ENCODE measurements at places on chromosomes 12 and 14.
A peak's percentile ranks its signal among the peaks of the same experiment; 100 is the strongest.

GRCh38 chr12:18752280-18752920 lies 14.5 kb downstream of the CAPZA3 start:
- DNase-seq = peak; percentile 44

DNA sequence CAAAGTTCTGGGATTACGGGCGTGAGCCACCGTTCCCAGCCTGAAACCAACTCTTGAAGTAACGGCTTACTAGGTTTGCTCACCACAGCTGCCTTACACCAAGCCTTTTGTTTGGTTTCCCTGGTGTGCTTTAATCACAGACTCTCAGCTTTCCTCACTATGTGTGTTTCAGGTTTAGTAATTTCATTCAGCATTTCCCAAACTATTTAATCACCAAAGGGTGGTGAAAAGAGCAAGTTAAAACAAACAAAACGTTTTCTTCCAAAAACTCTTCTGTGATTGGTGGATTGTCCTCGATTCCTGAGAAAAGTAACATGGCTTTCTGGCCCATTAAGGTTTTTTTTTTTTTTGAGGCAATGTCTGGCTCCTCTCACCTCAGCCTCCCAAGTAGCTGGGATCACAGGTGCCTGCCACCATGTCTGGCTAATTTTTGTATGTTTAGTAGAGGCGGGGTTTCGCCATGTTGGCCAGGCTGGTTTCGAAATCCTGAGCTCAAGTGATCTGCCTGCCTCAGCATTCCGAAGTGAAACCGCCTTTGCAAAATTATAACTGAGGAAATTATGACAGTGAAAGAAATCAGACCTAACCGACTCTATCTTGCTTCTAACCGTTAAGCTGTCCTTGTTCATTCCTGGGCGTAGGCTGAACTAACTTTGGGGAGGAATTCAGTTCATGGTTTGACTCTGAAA lies 1.5 kb upstream of the ZFYVE26 start:
- no peak for DNase-seq

DNA sequence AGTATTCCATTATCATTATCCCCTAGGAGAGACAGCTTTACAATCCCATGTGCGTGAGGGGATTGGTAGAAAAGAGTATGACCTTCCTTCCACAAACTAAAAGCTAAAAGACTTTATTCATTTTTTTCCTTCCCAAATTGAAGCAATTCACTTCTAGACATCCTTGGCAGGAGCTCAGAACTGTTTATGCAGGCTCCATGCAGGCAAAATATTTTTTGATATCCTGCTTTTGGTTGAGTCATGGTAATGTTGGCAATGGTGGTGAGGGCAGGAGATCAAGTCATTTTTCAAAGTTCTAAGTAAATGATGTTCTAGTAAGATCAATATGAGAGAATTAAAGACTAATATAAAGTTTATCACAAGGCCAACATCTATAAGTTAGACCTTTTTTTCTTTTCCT lies 1.3 kb upstream of the PLEKHG7 start:
- no peak for DNase-seq

- no peak for DNase-seq
Measured at GRCh38 chr14:100712490-100712889, 14.2 kb upstream of the DLK1 start.

DNA sequence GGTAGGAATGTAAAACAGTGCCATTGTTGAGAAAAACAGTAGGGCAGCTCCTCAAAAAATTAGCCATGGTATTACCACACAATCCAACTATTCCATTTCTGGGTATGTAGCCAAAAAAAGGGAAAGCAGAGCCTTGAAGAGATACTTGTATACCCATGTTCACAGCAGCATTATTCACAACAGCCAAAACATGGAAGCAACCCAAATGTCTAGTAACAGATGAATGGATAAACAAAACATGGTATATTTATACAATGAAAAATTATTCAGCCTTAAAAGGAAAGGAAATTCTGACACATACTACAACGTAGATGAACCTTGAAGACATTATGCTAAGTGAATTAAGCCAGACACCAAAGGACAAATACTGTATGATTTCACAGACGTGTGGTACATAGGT lies 67.6 kb upstream of the GNG2 start:
- DNase-seq = no peak

GRCh38 chr12:47778881-47779280 lies 5.8 kb downstream of the SLC48A1 start:
- peak; percentile 29 for DNase-seq

- DNase-seq = no peak
Measured at GRCh38 chr12:11580125-11580751, 69.2 kb upstream of the ETV6 start.

- no peak for DNase-seq
Measured at GRCh38 chr14:64688811-64689281, 15.4 kb upstream of the PLEKHG3 start.

- no peak for DNase-seq
Measured at GRCh38 chr12:82660541-82661325, 26.0 kb upstream of the TMTC2 start.

DNA sequence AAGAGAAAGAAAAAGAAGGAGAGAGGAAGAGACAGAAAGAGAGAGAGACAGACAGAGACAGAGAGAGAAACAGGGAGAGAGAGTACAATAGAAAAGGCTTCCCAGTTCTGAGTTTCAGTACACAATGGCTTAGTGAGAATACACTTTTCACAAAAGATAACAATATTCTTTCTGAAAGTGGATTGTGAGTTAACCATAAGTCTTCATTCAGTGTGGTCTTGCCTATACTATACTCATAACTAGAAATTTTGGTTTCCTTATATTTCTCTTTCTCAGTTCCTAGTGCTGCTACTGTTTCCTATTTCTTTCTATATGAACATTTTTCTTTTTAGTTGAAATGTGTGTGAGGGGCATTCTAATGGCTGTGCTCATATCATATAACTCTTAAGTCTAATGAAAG lies 9.3 kb downstream of the CD163L1 start:
- no peak for DNase-seq

GRCh38 chr14:92549859-92550230 lies 36.3 kb downstream of the RIN3 start:
- DNase-seq = peak; percentile 71

DNA sequence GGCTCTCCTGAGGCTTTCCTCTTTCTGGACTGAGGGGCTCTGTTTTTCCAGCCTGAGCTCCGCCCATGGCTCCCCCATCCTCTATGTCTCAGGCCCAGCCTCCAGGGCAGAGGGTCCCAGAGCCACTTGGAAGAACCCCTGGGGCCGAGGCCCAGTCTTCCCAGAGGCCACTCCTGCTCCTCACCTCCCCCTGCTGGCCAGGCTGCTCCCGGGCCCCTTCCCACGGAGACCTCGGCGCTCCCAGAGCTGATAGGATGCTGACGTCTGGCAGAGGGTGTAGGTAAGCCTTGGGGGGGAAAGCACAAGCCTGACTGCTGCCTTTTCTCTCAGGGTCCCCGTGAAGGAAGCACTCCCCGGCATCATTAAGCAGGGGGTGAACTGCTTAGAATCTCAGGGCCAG lies 51.4 kb downstream of the ERH start:
- peak; percentile 74 for DNase-seq

DNA sequence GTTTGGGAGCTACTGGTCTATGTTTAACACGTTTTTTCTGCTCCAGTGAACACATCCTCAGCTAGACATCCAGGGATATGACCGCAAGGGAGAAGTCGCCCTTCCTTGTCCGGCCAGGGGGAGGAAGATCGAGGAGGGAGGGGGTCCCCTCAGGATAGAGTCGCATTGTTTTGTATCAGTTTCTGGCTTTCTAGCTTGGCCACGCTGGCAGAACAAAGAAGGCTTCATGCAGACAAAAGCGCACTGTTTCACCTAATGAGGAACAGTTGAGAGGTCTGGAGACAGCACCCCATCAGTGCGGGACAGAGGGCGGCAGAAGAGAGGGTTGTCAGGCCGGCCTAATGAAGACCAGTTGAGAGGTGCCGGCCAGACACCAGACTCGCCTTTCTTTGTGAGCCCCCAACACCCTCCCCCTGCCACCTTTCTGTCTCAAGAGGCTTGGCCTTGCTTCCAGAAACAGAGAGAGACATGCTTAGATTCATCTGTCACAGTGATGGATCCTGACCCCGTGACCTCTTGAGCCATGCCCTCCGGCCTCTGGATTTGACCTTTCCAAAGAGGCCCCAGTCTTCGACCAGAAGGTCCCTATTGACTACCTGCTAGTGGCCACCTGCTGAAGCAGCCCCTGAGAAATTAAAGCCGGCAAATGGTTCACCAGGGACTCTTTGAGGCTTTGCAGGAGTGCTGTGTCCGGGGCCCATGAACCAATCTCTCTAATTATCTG lies 254.7 kb upstream of the TBX3 start:
- DNase-seq = no peak

DNA sequence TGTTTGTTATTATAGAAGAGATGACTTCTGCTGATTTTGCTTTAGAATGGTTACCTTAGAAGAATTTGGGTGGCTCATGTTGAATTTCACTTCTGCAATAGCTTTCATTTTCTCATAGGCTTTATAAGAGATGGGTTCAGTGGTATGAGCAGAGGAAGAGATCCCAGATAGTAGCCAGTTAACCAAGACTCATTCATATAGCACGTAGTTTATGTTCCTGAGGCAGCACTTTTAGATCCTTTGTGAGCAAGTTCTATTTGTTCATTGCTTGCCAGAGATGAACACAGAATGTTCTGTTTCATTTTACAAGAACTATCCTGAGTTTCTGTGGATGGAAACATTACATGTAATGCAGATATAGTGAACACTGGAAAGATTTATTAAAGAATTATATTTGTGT lies 32.2 kb downstream of the RAB21 start:
- no peak for DNase-seq

GRCh38 chr14:64293976-64294671 lies at the start of gene ESR2:
ESR2 (minus strand) TSS chr14:64294371; CDS start chr14:64282985, 11,386 bp downstream.
- DNase-seq = peak; percentile 87

DNA sequence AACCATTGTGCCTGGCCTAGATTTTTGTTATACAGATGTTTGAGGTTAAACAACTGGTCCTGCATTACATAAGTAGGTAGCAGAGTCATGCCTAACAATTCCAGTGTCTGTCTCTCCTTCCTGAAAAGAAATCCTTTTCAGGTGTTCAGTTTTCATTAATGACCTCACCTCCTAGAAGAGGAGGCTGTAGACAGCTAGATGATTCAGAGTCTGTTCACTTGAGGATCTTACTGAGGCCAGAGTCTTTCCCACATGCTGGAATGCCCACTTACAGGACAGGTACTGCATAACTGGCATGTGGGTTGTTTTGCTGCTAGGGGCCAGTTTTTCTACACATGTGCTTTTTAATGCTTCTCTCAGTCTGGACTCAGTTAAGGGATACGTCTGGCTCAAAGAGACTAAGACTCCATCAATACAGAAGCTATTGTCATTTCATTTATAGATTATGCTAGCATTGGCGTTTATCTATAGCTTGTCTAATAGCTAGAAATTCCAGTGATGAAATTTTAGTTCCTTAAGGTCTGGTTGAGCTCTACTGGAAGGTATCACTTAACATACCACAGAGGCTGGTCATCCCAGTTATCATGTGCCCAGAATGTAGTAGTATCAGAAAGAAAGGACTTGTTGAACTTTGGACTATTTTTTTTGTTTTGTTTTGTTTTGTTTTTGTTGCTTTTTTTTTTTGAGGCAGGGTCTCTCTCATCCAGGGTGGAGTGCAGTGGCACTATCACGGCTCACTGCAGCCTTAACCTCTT lies 206.4 kb downstream of the ERC1 start:
- no peak for DNase-seq

- DNase-seq = no peak
Measured at GRCh38 chr12:18922851-18923250, 184.9 kb downstream of the CAPZA3 start.

- no peak for DNase-seq
Measured at GRCh38 chr12:94621662-94622359, 28.5 kb downstream of the TMCC3 start.

Data from NCI-H82 (cell line).